ENCODE measurements at places on chromosomes 6 and 20.

- DNase-seq: no peak
These were observed 188.4 kb downstream of the TRDN start for GRCh38 chr6:123448306-123448884.

- DNase-seq: no peak
These were observed 57.3 kb upstream of the MCM9 start for GRCh38 chr6:118992186-118992795.

DNA sequence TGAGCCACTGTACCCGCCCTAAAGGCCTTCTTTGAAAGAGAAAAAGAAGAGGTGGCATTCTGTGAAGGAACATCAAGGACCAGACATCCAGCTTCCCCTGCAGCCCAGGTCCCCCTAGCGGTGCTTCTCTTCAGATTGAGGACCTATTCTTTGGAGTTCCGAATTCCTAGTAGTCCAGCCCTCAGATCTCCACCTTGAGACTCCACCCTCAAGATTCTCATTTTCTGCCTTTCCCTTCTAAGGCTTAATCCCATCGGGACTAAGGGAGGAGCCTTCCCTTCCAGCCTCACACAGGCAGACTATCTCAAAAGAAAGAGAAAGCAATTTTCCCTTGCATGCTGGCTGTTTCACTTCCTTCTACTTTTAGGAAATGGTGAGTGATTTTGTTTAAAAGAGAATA is 32.5 kb downstream of the MUC22 start:
- peak; percentile 4 for DNase-seq

GRCh38 chr6:46265373-46265772 is 94.6 kb upstream of the ENPP5 start:
- no peak for DNase-seq

GRCh38 chr6:11210386-11211138 is 21.9 kb downstream of the NEDD9 start:
- DNase-seq: no peak

DNA sequence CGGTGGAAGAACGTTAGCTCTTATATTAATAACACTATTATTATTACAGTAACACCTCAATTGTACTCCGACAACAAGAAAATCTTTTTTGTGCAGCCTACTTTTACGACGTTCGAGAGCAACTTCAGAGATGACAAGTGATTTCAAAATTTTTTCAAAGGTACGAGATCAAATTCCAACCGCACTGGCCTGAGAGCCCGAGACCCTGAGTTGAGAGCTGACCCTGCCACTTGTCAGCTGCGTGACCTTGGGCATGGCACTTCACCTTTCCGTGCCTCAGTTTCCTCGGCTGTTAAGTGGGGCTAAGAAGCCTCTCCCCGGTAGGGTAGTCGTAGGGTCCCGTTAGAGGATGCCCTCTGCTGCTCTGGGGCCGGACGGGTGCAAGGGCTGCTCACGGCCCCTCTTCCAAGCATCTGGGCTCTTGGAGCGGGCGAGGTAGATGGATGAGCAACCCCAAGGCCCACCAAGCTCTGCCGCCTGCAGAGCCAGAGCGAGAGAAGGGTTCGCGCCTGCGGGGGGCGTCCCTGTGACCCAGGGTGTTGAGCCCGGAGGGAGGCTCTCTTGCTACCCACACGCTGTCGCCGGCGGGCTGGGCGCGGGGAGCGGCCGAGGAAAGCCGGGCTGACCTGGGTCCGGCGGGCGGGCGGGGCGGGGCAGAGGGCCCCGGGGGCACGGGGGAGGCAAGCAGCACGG is 510 bp downstream of the NDRG3 start:
- no peak for DNase-seq

DNA sequence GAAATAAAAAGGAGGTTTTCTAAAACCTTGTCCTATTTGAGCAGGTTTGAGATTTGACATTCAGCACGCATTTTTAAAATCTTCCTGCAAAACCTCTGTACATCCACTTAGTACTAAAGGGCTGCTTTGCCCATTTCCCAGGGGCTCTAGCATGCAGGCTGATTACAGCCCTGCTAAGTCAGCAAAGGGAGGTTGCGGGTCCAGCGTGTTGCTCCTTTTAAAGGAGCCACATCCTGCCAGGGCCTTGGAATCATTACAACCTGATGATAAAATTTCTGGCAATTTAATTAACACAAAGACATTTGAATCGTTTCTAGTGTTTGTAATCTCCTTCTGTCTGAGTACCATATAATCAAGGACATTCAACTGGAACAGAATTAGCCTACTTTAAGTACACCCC is 455.1 kb upstream of the CITED2 start:
- DNase-seq: no peak

DNA sequence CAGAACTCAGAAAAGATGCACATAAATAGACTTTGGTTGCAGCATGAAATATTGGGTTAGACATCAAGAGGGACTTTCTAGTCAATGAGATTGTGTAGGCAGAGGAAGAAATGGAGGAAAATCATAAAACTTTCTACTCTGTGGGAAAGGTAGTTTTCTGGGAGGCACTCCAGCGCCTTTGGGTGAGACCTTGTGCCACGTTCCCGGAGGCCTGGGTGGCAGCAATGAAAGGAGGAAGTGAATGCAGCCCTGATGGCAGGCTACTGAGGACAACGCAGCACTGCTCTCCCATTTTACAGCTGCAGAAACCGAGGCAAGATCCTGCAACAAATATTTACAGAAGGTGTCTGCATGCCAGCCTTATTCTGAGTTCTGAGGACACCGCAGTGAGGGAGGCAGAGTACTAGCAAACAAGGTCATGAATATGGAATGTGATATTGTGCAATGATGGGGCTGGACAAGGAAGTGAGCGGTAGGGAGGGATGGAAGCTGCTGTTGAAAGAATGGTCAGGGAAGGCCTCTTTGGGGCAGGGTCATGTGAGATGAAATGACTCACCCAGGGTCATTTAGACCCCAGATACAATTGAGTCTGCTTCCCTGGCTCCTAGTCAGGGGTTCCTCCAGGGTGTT is 159.1 kb downstream of the TFAP2C start:
- DNase-seq: no peak

GRCh38 chr6:5416250-5416649 is 154.9 kb downstream of the FARS2 start:
- DNase-seq: no peak

DNA sequence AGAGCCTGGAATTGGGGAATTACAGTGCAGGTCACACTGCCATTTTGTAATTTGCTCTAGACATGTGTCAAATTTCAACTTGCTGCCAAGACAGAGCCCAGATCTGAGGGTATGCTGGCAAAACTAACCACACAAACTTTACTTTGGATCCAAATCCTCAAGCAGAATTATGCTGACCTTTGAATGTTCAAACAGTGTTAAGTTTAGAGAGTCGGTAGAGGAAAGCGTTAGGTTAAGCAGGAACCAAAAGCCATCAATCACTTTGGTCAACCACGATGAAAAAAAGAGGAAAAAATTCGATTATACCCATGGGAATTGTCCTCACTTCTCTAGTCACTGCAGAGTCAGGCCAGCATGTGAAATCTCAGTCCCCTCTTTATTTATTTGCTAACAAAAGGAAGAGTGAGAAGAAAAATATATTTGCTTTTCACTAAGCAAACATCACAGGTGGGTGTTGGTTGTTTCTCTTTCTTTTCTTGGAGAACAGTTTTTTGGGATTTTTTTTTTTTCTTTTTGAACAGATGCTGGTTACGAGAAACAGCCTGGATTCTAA is 105.1 kb upstream of the ADGRF1 start:
- no peak for DNase-seq

GRCh38 chr6:144415835-144416237 is 130.7 kb downstream of the UTRN start:
- DNase-seq: no peak

GRCh38 chr6:11146117-11146826 is 34.7 kb upstream of the ERVFRD-1 start:
- no peak for DNase-seq

DNA sequence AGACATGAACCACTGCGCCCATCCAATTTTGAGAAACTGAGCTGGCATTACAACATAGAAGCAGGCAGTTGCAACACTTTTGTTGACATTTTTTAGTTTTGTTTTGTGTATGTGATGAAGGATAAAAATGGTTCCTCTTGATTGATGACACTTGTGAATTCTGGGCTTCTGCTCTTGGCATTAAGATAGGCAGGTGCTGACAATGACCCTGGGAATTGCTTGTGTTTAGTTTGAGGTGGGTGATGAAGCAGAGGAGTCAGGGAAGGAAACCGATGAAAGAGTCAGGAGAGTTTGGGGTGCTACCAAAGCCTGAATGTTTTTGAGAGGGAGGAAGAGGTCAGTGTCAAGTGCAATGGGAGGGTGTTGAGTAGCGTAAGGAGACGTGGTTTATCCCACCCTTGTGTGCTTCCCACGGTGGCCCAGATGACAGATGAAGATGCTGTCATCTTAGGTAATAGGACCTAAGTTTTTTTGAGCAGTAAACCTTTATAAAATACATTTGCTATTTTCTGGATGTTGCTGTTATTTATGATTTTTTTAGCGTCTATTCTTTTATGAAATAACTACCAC is 19.4 kb downstream of the CDS2 start:
- DNase-seq: no peak

Measured in activated CD4-positive, alpha-beta T cell treated with anti-CD3 and anti-CD28 coated beads, Interleukin-2, amount 50 U/mL, for 1 hour (primary cell).